ENCODE measurements at places on chromosomes 6 and 20. TPM values are rescaled to one million over a fixed set of nuclear protein-coding genes. Genes with fewer than 3 reads are reported as not detected.

TRAPPC3L gene
- total RNA-seq = not detected

PTGIS gene
- total RNA-seq = 1,011 TPM

DNA sequence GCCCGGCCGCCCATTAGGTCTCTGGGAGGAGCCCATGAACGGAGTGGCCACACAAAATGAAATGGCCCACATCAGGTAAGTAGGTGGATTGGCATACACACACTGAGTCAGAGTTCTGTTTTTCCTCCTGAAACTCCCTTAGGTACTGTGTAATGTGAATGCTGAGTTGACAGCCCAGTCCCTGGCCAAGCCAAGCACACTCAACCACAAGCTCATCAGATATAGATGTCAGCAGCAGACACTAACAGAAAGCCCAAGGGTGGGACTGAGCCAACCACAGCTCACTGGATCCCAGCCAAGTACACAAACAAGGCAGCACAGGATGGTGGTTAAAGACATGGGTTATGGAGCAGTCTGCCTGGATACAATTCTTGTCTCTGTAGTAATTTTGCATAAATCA is 403.4 kb downstream of the GJA1 start:
- peak; percentile 95 for DNase-seq

GRCh38 chr6:143401068-143401446 is 49.4 kb downstream of the ADAT2 start:
- no peak for DNase-seq

DNA sequence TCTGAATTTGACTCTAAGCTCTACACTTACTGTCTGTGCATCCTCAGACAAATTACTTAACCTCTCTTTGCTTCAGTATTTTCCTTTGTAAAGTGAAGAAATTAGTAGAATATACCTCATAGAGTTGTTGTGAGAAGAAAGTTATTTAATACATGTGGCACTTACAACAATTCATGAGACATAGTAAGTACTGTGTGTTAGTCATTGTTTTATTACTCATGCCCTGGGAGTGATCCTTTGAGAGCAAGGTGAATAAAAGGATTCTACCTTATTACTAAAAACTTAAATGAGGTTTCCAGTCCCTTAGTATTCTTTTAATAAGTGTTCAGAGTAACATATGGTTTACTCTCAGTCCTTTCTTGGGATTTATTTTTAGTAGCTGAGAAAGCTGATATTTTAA is 233.6 kb upstream of the MAP3K7 start:
- no peak for DNase-seq

DNA sequence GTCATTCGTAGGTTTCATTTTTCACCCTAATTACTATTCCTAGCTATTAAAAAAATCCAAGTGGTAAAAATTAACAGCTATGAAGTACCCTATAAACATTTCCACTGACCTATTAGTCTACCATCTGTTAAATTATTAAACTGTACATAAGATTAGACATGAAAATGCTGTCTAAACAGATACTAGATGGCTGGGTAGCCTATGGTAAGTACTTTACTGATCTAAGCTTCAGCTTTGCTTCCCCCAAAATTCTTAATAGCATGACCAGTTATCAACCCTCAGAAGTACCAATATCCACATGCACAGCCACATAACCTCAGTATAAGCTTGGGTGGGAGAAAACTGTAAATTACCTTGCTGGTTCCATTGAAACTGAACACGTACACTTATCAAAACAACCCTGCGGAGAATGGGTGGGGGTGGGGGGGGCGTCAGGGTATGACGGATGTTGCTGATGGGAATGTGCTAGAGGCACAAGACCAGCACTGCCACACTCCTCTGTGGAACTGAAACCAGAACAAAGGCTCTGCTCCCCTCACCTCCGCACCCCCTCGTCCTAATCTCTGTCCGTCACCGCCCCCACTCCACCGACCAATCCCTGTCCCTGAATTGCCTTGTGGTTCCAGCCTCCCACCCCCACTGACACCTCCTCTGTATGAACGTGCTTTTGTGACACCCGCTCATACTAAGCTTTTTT is 45.3 kb downstream of the B4GALT5 start:
- DNase-seq = no peak

Data from fibroblast of the aortic adventitia (primary cell).